ENCODE measurements at places on chromosomes 13 and 19.

DNA sequence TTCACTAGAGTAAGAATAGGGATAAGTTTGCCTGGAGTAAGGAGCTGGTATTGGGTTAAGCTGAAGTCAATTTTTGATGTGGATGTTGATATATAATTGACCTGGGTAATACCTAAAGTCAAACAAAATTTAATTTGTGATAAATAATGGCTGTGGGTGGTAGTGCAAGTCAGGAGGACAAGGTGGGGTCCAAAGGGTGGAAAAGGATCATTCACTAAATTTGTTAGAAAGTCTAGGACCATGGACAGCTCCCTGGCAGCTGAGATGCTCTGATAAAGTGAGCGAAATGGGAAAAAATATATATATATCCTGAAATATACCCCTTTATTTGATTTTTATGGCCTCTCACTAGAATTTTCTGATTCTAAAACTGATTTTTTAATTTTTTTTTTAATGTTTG lies 463.5 kb downstream of the GPC6 start:
- DNase-seq, result no peak

GRCh38 chr13:98976941-98977340 lies 923 bp downstream of the DOCK9 start:
- DNase-seq, result no peak

DNA sequence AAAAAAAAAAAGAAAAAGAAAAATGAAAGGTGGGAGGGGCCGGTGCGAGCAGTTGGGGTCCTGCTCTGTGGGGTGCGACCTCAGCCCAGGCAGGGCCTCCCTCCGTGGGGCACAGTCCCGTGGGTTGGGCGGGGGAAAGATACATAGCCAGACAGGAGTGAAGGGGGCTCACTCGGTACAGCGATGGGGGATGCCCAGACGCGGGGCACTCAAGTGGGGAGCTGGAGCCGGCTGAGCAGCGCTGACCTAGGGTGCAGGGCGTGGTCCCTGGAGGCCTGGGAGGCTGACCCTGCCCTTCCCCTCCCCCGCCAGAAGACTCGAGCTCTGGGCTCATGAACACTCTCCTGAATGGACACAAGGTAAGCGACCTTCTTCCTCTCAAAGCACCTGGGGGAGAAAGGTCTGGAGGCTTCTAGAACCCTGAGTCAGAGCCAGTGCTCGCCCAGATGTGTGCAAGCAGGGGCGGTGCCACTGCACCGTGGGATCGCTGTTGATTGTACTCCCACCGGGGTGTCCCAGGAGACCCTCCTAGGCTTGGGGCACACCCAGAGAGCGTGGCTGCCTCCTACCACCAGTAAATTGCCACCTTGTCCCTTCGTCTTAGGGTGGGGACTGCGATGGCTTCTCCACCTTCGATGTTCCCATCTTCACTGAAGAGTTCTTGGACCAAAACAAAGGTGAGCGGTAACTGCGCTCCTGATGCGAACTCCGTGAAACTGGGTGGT lies 3.4 kb downstream of the HMG20B start:
- DNase-seq, result no peak

DNA sequence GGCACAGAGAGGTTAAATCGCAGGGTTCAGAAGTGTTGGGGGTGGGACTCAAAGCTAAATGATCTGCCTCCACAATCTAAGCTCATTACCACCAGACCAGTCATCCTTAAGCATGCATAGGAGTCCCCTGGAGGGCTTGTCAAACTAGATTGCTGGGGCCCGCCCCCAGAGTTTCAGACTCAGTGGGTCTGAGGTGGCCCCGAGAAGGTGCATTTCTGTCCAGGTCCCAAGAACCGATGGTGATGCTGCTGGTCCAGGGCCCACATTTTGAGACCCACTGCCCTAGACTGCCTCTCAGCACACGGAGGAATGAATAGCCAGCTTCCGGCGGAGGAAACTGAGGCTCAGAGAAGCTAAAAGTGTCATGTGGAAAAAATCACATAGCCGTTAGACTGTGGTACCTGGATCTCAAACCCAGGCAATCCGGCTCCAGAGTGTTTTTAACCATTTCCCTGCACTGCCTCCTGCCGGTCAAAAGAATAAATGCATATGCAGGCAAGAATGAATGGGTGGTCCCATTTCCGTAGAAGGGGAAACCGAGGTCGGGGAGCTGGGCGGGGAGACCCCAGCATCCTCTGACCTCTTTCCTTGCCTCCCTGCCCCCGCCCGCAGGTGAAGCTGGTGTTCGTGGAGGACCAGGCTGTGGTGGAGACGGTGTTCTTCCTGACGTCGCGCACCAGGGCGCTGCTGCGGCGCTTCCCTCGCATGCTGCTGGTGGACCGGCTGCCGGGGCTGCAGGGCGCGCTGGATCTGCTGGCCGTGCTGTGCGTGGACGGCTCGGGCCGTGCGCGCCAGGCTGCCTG lies 23.8 kb downstream of the ZSWIM9 start:
- no peak for DNase-seq

DNA sequence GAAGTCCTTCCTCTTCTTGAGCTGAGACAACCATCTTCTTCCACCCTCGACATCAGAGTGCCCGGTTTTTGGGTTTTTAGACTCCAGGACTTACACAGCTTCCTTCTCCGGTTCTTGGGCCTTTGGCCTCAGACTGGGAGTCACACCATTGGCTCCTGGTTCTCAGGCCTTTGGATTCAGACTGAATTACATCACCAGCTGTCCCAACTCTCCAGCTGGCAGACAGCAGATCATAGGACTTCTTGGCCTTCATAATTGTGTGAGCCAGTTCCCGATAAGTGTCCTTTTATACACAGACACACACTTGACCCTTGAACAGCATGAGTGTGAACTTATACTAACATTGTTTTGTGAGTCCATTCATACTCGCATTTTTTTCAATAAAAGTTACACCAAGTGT lies 166.0 kb upstream of the UBL3 start:
- DNase-seq, result no peak

DNA sequence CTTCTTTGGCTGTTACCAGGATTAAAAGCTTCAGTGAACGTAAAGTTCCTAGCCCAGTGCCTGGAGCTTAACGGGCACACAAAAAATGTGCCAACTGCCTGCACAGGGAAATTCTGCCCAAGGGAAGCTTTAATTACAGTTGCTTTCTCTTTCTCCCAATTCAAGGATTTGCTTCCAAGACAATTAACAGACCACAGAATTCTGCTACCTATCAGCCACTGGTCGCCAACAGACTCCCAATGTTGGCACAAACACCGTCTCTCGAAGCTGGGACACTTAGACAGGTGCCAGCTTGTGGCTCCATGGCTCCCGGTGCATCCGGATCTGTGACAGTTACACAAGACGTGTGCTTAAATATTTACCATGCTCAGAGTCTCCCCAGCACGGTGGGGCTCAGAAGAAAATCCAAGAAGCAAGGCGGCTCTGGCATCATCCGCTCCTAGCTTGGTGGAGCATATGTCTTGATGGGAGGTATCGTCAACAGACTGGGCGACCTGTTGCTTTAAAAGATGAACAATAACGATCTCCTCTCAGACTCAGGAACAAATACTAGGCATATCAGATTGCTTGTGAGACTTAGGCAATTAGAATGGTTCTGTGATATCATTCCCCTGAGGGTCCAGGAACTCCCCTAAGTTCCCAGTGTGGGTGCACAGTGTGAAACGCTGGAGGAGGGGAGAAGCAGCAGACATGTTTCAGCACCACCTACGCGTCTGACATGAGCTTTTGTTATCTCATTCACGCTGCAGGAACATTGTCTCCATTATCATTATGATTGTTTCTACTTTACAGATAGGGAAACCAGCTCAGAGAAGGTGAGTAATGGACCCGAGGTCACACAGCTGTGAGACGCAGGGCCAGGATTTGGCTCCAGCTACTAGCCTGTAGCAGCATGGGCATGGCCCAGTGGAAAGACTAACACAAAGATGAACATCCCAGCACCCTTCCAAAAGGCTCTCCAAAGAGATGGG lies 61.6 kb downstream of the ALOX5AP start:
- no peak for DNase-seq

GRCh38 chr13:33554919-33555791 lies 262.8 kb upstream of the RFC3 start:
- DNase-seq, result no peak

GRCh38 chr19:45863840-45864628 lies at the start of gene FOXA3:
FOXA3 (plus strand) TSS chr19:45864326; CDS start chr19:45864457, 131 bp downstream.
- DNase-seq, result peak; percentile 27

DNA sequence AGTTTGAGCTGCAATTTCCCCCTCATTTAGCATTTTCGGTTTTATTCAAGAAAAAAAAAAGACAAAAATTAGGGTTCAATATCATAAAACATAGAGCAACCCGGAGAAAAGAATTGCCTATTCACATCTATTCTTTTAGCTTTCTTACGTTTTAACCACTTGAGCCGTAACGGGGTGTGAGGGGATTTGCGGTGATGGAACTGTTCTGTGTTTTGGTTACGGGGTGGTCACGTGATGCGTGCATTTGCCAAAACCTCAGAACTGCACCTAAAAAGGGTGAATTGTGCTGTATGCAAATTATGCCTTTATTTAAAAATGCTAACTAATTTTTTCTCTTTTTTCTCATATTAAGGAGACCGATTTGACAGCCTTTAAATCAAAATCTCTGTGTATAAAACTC lies 22.1 kb downstream of the CLEC11A start:
- no peak for DNase-seq

GRCh38 chr19:44499559-44499958 lies 763 bp downstream of the ZNF180 start:
- no peak for DNase-seq

GRCh38 chr13:110942248-110942981 lies 27.5 kb upstream of the ANKRD10 start:
- no peak for DNase-seq

DNA sequence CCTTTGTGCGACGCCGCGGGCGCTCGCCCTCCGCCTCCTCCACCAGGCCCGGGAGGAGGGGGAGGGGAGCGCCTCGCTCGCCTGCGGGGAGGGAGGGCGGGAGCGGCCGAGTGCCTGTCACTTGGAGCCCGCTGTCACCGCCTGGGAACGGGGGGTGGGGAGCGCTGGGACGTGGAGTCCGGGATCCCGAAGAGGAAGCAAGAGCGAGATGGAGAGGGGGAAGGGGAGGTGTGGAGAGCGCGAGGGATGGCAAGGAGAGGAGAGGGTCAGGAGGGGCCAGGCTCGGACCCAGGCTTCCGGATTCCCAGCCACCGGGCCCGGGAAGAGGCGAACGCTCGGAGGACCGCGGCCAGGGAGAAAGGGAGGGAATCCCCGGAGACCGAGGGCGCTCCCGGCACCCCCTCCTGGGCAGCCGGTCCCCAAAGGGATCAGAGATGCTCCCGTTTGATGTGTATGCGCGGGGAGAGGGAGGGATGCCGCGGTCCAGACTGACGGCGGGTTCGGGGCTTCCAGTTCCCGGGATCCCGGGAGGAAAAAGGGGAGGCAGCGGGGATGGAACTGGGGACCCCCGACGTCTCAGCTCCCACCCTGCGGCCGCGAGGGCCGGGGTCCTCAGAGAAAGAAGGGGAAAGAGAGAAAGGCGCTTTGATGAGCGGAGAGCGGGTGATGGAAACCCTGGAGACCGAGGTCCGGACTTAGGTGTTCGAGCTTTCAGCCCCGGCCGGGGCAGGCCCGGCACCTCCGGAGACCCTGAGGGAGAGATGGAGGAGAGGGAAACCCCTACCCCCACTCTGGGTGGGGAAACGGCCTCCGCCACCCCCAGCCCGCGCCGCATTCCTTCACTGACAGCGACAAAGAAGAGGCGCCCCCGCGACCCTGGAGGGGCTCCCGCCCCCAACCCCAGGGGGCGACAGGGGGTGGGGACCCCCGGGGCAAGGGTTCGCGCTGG lies 4.7 kb upstream of the DPF1 start:
- no peak for DNase-seq

GRCh38 chr13:27415116-27415515 lies 9.3 kb upstream of the GTF3A start:
- no peak for DNase-seq

DNA sequence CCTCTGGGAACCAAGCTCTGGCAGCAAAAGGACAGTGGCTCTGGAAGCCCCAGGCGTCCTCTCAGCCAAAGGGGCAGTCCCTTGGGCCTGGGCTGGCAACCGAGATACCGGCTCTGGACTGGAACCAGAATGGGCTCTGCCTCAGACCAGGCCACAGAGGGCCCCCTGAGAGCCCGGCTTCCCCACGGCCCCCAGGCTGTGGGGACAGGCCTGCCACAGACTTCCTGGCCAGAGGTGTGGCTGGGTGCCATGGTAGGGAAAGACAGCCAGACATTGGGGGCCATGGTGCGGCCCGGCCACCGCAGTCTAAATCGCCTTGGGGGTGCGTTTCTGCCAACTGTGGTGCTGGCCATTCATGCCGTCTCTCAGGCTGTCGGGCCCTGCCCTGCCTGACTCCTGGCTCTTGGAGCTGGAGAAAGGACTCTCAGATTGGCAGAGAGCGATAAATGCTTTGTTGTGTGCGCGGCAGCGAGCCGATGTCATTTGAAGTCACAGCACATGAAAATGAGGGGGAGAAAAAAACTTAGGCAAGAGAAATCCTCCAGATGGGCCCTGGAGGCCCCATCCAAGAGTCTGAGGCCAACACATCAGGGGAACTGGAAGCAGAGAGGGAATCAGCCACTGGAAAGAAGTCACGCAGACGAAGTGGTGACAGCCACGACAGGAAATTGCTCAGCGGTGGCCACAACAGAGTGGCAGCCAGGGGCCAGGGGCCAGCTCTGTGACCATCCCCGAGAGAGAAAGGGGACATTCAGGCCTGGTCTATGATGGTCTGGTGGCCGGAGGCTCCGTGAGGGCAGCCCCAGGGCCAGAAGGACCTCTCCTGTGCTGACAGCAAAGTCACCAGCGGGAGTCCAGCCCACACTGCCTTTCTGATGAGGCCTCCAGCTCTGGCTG lies 26.5 kb downstream of the SH3GL1 start:
- no peak for DNase-seq

DNA sequence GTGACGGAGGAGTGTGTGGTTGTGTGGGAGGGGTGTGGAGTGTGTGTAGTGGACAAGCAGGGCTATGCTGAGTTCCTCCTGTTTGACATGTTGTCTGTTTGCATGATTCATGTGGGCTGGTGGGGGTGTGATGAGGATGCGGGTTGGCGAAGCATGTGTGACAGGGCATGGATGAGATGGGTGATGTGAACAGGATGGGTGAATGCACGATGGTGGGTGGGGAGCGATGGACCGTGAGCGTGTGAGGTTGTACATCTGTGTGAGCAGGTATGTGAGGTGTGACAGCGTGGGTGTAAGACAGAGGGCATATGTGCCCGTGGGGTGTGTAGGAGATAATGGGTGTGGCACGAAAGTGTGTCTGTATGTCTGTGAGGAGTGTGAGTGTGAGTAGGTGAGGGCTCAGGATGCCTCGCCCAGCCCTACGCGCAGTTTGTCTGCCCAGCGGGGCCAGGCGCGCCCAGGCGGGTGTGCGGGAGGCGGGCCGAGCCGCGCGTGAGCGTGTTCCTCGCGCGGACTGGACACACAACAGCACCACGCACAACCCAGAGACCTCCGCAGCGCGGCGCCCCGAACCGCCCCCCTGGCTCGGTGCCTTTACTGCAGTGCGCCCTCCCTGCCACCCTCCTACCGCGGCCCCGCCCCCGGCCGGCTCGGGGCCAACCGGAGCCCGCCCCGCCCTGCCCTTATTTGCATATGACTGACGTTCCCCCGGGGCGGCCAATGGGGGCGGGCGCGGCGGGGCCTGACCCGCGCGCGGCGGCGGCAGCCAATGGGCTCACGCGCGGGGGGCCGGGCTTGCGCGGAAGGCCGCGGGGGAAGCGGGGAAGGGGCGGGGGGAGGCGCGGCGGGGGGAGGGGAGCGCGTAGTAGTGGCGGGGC lies 14.4 kb downstream of the CIC start:
- peak; percentile 93 for DNase-seq

- no peak for DNase-seq
Observed at GRCh38 chr13:27168906-27169657, 2.5 kb downstream of the USP12 start.

GRCh38 chr19:48480183-48480557 lies 11.0 kb downstream of the CYTH2 start:
- DNase-seq, result peak; percentile 29
